Right atrium auricular region (tissue), 2 donors: ENCODE measurements at places on chromosomes 12 and 14. TPM values are rescaled to one million over a fixed set of nuclear protein-coding genes. Genes with fewer than 3 reads are reported as not detected.

GRCh38 chr12:73390261-73390660 lies 1118.1 kb downstream of the TRHDE start:
- DNase-seq: no peak
- H3K27ac ChIP-seq: no peak overlapping the region
- H3K36me3 ChIP-seq: no peaks in the 10 kb centered on the region
- H3K4me1 ChIP-seq: no peaks in the 10 kb centered on the region

COL2A1 gene
- total RNA-seq: not detected

DNA sequence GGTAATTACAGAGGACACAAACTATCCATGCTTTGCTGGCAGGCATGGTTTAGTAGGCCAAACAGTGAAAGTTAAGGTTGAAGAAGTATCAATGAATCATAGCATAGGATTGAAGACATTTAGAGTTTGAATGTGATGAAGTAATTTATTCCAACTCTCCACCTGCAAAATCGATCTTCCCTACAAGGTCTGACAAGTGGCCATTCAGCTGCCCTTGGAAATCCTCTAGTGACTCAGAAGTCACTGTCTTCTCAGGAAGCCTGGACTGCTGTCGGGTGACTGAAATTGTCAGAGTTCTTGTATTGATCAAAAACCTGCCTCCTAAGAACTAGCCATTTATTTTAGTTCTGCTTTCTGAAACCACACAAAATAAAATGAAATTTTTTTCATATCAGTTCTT lies 17.7 kb upstream of the STXBP6 start:
- no peak overlapping the region for H3K27ac ChIP-seq
- DNase-seq: no peak
- H3K4me3 ChIP-seq: no peak overlapping the region
- no peaks in the 10 kb centered on the region for H3K4me1 ChIP-seq
- H3K27me3 ChIP-seq: no peaks in the 10 kb centered on the region

DNA sequence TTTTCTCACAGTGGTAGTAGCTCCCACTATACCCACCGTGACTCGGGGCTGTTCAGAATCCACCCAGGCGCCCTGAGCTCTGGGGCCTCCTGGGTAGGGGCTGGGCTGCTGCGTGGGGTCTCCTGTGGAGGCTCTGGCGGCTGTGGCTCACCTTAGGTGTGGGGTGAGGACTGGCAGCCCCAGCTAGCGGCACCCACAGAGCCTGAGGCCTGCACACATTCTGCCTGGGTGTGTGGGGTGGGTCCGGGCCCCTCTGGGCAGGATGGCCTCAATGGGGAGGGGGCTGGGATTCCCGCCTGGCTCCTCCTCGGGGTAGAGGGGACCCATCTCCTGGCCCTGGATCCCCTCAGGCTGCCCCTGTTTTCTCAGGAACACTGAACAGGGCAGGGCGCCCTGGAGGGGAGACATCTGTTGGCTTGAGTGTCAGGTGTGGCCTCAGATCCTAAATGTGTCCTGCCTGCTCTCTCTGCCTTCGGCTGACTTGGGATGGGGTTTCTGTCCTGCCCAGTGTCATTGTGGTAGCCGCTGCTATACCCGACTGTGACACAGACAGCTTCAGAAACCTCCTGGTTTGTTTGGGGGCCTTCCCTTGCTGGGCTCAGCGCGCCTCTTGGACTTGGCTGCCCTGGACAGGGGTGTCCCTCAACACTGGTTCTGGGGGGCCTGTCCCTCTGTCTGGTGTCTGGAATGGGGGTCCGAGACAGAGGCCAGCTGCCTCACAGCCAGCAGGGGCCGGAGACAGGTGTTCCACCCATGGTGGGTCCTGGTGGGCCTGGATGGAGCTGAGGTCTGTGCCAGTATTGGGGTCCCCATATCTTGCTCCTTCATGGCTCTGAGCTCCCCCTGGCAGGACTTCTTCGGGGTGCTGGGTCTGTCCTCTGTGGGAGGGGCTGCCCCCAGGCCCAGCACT lies 354.9 kb downstream of the TMEM121 start:
- no peak overlapping the region for H3K4me3 ChIP-seq
- no peak for DNase-seq
- no peaks in the 10 kb centered on the region for H3K27me3 ChIP-seq
- H3K36me3 ChIP-seq: no peaks in the 10 kb centered on the region

DNA sequence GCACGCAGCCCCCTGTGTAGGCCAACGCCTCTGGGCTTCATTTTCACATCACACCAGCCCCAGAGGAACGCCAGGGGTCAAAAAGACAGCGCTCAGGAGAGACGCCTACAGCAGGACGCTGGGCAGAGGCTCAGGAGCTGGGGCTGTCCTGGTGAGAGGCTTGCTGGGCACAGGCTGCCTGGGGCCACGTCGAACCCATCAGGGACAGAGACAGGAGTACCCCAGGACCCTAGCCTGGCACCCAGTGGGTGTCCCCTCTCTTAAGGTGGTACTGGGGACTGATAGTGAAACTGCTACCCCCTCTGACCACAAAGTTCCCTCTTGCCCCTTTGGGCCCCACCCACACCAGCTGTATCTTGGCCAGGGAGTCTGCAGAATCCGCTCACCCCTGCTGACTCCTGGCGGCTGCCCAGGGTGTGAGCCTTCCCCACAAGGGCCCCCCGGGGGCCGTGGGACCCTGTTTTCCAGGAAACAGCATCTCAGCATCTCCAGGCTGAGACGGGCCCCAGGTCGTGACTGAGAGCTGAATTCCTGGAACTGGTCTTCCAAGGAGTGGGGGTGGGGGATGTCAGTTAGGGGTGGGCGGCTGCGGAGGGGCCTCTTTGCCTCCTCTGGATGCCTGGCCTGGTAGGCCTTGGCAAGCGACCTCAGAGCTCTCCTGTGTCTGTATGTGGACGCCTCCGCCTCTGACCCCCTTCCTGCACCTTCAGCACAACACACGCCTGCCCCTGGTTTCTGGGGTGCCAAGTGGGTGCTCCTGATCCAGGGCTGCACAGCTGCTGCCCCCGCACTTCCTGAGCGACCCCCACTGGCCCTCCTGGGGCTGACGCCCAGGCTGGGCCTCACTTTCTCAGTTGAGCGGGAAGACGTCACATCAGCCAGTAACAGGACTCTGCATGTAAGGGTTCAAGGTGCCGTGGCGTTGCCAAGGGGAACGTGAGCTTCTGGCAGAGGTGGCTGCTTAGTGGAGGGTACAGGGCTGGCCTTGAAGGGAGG lies 321.9 kb upstream of the RTL1 start:
- H3K36me3 ChIP-seq: no peaks in the 10 kb centered on the region
- no peak overlapping the region for H3K4me3 ChIP-seq
- H3K27ac ChIP-seq: no peak overlapping the region

CCDC184 gene
- total RNA-seq: 0.37 TPM
